Omental fat pad (tissue), 4 donors: ENCODE measurements at places on chromosomes 2 and 18.

GRCh38 chr18:68735483-68736343, 20.8 kb upstream of the TMX3 start:
- DNase-seq, result no peak

DNA sequence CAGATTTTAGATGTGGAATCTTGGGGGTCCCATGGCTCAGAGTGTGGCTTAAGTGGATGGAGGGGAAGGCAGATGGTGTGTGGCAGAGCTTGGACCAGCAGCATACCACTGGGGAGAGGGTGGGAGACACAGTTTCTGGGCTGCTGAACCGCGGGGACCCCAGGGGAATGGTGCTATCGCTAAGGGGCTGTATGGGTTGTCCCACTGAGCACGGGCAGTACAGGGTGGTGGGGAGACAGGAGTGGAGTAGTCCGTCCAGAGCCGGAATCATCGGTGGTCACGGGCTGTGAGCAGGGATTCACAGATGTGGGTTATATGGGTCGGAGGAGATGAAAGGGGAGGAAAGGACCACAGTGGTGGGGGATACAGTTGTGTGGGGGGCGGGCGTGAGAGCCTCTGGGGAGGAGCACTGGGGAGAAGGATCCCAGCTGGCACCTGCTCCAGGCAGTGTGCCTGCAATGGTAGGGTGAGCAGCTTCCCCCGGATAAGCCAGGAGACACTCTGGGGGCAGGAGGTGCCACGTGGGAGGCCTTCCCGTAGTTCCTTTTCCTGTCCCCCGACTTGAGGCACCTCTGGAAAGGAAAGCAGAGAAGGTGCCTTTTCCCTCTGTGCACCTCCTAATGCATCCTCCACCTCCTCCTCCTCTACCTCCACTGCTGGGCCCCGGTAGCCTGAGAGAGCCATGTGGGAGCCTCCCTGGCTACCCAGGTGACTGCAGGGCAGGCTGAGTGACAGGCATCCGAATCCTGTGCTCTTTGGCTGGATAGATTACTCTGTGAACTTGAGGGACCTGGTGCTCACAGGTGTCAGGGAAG, 24.9 kb downstream of the IGFBP5 start:
- no peak for DNase-seq

- no peak for DNase-seq
Measured at GRCh38 chr2:162840598-162841246, 2.2 kb upstream of the KCNH7 start.

DNA sequence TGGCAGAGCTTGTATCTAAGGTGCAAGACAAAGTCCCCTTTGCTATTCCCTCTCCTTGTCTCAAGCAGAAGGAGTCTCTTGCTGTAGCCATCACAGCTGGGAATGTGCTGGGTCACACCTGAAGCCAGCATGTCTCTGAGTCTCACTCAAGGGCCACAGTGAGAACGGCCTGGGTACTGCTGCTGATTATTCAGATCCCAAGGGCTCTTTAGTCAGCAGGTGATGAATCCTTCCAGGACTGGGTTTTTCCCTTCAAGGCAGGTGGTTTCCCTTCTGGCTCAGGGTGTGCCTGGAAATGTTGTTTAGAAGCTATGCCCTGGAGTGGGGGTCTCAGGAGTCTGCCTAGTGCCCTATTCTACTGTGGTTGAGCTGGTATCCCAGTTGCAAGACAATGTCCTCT, 356.3 kb downstream of the PARD3B start:
- no peak for DNase-seq

- DNase-seq, result no peak
Measured at GRCh38 chr2:30422444-30423040, 24.5 kb upstream of the LCLAT1 start.

GRCh38 chr2:175436076-175436475, 254.6 kb upstream of the ATP5MC3 start:
- no peak for DNase-seq

- DNase-seq, result no peak
Measured at GRCh38 chr18:32355896-32356295, 114.8 kb downstream of the GAREM1 start.

GRCh38 chr2:7774481-7774880, 857.3 kb downstream of the RNF144A start:
- DNase-seq, result no peak

DNA sequence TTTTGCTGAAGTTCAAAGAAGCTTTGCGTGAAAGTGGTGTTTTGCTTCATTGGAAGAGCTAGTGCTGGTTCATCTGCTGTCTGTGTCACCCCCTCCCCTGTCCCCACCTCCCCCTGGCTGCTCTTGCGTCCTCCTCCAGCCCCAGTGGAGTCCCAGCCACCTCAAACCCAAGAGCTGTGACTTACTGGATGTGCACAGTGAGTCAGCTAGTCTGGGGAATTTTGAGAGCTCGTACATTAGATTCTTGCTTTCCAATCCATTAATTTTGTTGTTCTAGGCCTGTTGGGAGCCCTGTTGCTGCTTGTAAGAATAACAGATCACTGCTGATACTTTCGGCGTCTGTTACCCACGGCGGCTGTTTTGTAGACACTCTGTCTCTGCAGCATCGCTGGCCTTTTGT, 412.1 kb downstream of the TSN start:
- no peak for DNase-seq

- no peak for DNase-seq
Measured at GRCh38 chr2:179936141-179936540, 71.0 kb downstream of the CWC22 start.

GRCh38 chr2:141848191-141848590, 282.6 kb downstream of the LRP1B start:
- DNase-seq, result no peak

DNA sequence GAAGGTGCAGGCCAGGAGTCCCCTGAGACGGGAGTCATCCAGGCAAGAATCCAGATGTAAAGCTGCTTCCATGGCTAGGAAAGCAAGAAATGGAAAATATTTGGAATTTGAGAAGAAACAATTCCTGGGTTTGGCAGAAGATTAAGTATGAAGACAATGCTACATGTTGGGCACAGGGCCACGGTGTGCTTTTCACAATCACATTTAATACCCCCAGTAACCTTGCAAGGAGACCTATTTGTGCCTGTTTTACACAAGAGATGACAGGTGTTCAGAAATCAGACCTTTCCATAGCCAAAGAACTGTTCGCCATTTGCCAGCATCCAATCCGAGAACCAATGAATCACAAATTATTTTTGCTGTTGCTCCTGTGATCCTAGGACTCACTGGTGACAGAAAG, 50.5 kb downstream of the KCTD1 start:
- DNase-seq, result no peak

- no peak for DNase-seq
Measured at GRCh38 chr2:187124529-187124928, 275.6 kb upstream of the ZSWIM2 start.

- no peak for DNase-seq
Measured at GRCh38 chr2:10431797-10432196, 16.3 kb downstream of the ODC1 start.

- DNase-seq, result no peak
Measured at GRCh38 chr18:35049111-35050027, 8.2 kb downstream of the MAPRE2 start.

- DNase-seq, result no peak
Measured at GRCh38 chr2:8701681-8702379, 20.0 kb downstream of the ID2 start.

- no peak for DNase-seq
Measured at GRCh38 chr2:169291517-169291916, 70.8 kb downstream of the LRP2 start.

DNA sequence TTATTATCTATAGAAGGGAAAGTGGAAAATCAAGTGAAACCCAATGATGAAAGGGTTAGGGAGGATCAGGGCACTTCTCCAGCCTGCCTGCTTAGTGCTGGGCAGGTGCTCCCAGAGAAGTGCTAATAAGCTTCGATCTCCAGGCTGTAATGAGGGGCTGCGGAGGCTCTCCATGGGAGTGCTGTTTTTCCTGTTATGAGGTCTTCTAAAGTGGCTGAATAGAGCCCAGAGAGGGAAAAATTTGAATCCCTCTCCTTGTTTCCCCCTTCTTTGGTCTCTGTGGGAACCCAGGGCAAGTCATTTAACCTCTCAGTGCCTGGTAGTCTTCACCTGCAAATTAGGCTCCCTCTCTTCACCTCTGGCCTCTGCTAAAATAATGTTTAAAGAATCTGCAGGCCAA, 351.7 kb upstream of the DCC start:
- DNase-seq, result no peak
